ENCODE measurements at places on chromosomes 6 and 20. TPM values are rescaled to one million over a fixed set of nuclear protein-coding genes. Genes with fewer than 3 reads are reported as not detected.
A peak's percentile ranks its signal among the peaks of the same experiment; 100 is the strongest.

- no peak for DNase-seq
These were observed 59.4 kb downstream of the GCNT2 start for GRCh38 chr6:10580570-10580969.

DNA sequence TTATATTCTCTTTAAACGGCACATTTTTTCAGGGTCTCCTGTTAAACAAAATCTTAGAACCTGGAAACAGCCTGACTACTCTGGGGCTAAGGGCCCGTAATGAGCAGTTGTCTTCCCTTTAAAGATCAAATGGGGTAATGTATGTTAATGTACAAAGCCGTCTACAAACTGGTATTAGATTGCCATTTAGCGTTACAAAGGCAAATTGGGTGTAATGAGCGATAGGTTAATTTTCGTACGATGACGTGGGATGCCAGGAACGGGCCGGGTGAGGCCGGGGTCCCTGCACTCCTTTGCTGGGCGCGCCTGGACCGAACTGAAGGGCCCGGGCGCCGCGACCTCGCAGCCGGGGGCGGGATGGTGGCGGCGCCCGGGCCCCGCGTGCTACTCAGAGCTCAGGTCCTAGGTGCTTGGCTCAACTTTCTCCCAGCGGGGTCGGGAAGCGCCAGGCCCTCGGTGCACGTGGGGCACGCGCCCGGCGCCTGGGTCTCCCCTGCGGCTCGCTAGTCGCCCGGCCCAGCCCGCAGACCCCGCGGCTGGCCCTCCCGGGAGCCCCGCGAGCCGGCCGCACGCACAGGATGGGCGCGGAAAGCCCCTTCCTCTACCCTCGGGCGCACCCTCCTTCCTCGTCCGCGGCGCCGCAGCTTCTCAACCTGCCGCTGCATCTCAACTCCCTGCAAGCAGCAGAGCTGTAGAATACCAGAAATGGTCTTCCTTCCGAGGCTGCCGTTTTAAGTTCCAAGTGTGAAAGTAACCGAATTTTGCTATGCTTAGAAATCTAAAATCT lies 5.9 kb downstream of the NKX2-4 start:
- DNase-seq: no peak

- no peak for DNase-seq
These were observed 431.8 kb upstream of the HSF2 start for GRCh38 chr6:121967631-121968030.

DNA sequence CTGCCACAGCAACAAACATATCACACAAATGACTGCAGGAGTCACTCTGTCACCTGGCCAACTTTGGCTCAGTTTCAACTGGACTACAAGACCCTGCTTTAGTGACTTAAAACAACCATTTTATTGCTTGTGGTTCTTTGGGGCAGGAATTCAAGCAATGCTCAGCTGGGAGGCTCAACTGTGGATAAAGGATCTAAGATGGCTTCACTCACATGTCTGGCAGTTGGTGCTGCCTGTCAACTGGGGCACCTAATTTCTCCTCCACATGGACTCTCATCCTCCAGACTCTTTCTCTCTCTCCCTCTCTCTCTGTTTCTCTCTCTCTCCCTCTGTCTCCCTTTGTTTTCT lies 2.8 kb upstream of the EPB41L2 start:
- DNase-seq: no peak

DNA sequence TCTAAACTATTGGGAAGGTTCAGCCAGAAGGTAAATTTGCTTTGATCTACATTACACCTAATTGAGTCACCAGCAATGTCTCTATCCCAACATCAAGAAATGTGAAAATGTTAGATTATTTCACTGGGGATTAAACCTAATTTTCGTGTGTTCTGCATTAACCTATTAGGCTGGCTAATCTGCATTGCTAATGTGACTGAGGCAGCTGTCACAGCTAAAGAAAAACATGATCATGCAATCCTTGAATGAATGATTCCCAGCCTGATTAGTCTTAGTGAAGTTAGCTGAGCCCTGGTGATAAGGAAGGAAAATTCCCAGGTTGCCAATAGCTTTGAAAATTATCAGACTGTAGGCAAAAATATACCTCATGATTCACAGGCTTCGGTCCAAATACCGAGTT lies 135.3 kb downstream of the LINC00237 start:
- DNase-seq: no peak

- DNase-seq: no peak
These were observed 112.8 kb upstream of the JARID2 start for GRCh38 chr6:15132854-15133670.

GRCh38 chr20:61135266-61135665 lies 116.8 kb upstream of the CDH4 start:
- no peak for DNase-seq

DNA sequence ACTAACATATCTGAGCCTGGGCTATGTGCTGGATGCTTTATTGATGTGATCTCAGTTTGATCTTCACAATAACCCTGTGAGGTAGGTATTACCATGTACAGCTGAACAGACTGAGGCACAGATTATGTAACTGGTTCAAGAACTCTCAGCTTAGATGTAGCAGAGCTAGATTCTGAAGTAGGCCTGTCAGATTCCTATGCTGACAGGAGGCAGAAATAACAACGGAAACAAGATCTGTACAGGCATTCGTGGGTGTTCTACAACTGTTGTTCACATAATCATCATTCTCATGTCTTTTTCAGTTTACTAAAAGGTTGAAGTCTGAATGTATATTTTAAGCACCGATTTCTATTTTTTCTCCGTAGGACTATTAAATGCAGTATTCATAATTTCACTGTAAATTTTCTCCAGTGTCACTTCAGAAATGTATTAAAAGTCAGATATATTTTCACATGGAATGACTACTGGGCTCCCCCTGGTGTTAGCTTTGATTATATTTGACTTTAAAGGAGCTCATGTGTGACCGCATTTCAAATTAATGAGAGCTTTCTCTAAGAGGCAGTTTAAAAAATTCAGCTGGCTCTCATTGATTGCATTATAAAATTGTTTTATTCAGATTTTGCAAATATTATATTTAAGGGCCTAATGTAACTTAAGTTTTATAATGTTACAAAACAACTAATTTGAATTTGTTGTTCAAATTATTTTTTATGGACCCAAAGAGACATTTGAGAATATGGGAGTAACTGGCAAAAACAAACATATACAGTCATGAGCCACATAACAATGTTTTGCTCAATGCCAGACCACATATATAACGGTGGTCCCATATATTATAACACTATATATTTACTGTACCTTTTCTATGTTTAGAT lies 36.4 kb upstream of the SLC17A4 start:
- no peak for DNase-seq

DNA sequence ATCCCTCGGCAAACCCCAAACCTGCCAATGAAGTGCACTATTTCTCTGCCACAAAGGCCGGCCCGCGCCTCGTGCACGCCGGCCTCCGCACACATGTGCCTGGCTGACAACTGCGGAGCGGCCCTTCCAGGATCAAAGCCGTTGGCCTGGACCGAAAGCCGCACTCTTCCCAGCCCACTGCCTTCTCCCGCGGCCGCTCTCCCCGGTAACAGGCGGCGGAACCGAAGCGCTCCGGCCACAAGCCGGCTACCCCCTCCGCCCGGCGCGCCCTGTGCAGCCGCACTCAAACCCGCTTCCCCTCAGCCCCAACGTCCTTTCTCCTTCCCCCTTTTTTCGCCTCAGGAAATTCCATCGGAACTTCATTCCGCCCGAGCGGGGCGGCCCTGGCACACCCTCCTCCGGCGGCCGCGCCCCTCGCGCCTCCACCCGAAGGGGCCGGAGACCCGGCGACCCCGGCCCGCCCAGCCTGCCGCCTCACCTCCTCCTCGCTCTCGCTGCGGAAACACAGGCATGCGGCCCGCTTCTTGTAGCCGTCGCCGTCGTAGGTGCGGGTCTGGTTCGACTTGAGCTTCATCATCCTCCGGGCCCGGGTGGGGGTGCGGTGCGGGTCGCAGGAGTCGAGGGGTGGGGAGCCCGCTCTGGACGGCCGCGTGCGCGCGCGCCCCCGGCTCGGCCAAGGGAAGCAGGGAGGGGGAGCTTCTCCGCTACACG lies 528 bp downstream of the NUDT3 start:
- DNase-seq: peak; percentile 19

DNA sequence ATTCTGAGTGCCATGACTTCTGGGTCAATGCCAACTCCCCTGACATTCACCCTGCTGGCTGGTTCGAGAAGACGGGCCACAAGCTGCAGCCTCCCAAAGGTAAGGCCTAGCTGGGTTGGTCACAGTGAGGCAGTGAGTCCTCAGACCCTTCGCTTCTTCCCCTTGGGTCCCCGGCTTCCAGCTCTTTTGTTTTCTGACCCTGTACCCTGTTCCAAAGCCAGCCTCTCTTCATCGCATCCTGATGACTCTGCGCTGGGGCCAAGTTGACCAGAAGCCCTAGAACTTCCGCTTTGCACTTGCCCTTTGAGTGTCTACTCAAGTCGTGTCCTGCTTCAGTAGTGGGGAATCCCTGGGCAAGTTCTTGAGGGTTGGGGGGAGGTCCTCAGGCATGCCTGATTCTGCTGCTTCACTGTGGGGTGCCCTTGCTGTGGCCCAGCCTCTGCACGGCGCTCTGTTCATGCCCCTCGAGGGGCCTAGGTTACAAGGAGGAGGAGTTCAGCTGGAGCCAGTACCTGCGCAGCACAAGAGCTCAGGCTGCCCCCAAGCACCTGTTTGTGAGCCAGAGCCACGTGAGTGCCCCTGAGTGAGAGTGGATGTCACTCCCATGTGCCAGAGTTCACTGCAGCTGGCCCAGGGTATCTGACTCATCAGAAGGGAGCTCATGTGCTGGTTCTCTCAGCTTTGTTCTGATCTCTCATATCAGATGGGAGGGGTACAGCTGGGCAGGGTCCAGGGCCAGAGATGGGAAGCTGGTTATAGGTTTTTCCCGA lies 23.0 kb downstream of the L3MBTL1 start:
- DNase-seq: no peak

DNA sequence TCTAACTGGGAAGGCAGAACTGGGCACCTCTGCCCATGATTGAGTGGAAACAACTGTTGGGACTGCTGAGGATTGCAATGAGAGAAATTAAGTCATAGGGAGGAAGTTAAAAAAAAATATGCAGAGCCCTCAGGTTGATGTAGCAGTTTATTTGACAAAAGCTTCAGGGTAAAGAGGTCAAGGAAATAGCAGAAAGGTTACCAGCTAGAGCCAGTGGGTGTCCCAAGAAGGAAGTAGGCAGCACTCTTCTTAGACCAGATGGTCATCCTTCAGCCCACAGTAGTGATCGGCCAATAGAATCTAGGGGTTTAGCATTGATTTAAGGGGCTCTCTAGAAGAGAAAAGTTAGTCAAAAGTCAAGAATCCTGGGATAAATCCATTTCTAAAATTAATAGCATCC lies 21.7 kb upstream of the WFDC10A start:
- DNase-seq: no peak

GRCh38 chr20:24493181-24493580 lies 23.8 kb downstream of the SYNDIG1 start:
- no peak for DNase-seq

DNA sequence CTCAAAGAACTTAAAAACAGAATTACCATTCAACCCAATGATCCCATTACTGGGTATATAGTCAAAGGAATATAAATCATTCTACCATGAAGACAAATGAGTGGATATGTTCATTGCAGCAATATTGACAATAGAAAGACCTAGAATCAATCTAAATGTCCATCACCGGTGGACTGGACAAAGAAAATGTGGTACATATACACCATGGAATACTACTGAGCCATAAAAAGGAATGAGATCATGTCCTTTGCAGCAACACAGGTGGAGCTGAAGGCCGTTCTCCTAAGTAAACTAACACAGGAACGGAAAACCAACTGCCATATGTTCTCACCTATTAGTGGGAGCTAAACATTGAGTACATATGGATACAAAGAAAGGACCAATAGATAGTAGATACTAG lies 576.7 kb upstream of the CITED2 start:
- no peak for DNase-seq

- DNase-seq: no peak
These were observed 326.7 kb upstream of the FLRT3 start for GRCh38 chr20:14664101-14664500.

HIVEP1 gene
- total RNA-seq: 27.2 TPM

CGA gene
- total RNA-seq: not detected

SLC22A1 gene
- total RNA-seq: 0.98 TPM

CCM2L gene
- total RNA-seq: 9.2 TPM

OPRL1 gene
- 3.4 TPM for total RNA-seq

HLA-DRB5 gene
- 8.8 TPM for total RNA-seq

CDSN gene
- total RNA-seq: not detected

DCDC2 gene
- total RNA-seq: 9.5 TPM

C6orf15 gene
- total RNA-seq: not detected

HCK gene
- total RNA-seq: 27.4 TPM

CD93 gene
- 36.5 TPM for total RNA-seq

COL9A1 gene
- total RNA-seq: 0.32 TPM

EFCAB8 gene
- total RNA-seq: not detected
